ENCODE measurements at places on chromosomes 3 and 15.

- DNase-seq: no peak
These were observed 138.8 kb downstream of the THRB start for GRCh38 chr3:24355806-24356205.

- DNase-seq: no peak
These were observed 151.6 kb downstream of the SLCO3A1 start for GRCh38 chr15:92005154-92005553.

DNA sequence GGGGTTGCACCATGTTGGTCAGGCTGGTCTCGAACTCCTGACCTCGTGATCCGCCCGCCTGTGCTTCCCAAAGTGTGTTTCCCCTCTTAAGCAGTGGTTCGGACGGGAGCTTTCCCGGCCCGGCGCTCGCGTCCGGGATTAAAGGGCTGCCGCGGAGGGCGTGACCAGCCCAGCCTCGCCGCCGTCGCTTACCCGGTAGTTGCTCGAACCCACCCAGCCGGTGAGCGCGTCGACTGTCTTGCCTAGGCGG is 513 bp downstream of the CLASP2 start:
- DNase-seq: no peak

DNA sequence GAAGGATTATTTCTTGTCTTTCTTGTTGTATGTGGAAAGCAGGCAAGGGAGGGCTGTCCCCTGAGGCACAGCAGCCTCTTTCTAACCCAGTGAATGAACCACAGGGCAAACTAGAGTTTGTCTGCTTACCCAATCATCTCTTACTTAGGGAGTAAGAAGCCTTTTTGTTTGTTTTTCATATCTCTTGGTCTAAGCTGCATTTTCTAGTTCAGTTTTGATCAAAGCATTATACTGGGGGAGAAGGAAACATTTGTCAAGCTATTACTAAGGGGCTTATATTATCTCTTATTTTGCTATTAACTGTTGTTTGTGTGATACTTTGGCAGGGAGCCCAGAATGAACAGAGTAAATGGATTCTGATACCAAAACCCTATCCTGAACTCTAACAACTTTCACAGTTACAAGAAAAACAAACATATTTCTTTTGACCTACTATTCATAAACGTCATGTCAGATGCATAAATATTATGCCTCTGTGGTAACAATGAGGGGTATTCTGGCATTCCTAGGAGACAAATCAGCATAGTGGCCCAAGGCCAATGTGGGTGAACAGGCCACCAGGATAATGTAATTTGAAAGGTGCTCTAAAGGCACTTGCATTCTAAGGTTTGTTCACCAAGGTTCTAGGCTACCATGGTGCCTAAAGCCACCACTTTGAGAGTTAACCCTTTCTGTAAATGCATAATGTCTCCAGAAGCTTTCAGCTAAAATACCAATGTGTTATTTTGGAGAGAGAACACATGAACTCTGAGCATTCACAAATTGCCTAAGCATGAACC is 271.6 kb upstream of the ZPLD1 start:
- DNase-seq: no peak

DNA sequence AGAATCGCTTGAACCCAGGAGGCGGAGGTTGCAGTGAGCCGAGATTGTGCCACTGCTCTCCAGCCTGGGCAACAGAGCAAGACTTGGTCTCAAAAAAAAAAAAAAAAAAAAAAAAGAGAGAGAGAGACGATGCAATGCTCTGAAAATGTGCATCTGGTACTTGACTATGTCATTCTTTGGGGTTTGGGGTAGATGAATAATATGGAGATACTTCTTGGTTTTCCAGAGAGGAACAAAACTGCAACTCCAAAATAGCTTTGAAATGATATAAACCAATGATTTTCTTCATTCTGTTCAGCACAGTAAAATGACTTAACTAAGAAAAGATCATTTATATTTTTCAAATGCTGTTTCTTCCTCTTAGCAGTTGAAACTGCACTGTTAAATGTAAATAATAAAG is 158.9 kb downstream of the ISL2 start:
- no peak for DNase-seq

DNA sequence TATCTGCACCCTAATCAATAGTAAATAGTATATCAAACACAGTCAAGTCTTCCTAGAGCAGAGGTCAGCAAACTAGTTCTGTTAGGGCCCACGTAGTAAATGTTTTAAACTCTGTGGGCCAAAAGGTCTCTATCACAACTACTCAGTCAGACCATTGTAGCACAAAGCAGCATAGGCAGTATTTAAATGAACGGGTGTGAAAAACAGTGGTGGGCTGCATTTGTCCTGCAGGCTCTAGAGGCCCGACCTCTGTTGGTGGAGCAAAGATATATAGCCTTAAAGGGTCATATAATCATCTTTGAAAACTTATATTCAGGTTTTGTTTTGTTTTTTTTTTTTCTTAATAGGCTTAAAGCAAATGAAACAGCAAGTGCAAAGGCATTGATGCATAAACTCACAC is 326.4 kb upstream of the TRIM42 start:
- DNase-seq: no peak

- DNase-seq: no peak
These were observed 86.2 kb upstream of the PIAS1 start for GRCh38 chr15:67967871-67968431.

DNA sequence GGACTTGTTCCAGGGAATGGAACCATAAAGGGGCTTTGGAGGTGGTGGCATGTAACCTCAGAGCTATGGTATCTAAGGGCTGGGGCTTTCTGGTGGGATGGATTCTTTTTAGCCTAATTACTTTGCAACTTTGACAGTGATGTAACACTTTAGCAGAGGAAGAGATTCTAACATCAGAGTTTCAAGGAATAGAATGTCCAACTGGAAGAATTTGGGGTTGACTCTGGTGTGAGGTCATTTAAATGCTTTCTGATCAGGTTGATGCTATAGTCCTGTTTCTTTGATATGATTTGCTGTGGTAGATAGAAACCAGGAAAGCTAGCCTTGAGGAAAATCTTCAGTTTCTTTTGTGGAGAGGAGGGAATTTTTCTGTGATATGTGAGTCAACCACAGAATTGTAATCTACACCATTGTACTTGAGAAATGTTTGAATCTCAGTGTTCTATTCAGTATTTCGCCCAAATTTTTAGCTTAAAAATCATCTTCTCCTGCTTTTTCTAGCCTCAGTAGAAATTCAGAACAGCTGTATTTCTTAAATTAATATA is 40.0 kb downstream of the ATP2C1 start:
- DNase-seq: no peak

- no peak for DNase-seq
These were observed 58.4 kb downstream of the DAPK2 start for GRCh38 chr15:63987796-63988378.

GRCh38 chr3:66933233-66933632 is 64.9 kb upstream of the KBTBD8 start:
- no peak for DNase-seq

- DNase-seq: no peak
These were observed 43.6 kb downstream of the PDIA5 start for GRCh38 chr3:123110282-123110975.

DNA sequence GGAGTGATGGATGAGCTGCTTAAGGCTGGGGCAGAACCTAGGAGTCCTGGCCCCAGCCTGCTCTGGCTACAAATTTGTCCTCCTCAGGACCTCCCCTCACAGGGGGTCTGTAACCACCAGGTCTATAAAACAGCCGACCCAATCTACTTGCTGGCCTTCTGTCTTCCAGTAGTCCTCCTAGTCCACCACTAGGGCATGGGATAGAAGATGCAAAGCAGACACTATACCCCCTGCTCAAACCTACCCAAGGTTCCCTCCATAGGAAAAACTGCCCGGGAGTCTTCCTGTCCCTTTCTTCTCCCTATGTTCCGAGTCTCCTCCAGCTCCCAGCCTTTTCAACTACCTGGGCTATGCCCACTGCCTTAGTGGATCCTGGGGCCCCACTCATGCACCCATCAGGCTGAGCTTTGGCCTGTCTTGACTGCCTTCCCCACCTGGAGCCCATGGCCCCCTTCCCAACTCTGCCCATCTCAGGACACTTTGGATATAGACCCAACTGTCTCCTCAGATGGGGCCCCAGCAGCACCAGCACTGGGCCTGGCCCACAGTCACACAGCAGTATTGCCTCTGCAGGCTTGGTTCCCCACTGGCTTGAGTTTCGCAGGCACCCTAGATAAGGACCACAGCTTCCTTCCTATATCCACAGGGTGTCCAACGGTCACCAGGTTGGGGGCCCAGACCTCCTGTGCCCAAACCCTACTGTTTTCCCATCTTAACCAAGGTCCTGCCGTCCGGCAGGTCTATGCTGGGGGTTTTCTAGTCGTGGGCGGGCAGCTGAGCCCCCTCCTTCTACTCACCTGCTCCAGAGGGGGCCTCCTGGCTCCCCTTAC is 1.1 kb downstream of the HYAL3 start:
- DNase-seq: no peak

DNA sequence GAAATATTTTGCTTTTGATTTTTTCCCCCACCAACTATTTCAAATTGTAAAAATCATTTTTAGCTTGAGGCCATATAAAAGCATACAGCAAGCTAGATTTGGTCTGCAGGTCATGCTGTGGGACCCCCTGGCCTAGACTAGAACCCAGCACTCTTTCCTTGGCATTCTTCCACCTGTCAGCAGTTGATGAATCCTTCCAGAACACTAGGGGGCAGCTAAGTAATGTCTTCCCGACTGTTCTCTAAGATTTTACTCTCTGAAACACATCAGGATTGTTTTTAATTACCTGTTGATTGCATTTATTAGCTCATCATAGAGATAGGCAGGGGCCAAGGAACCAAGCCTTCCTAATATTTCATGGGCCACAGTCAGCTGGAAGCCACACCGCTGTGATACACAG is 174.5 kb downstream of the CACNA1D start:
- no peak for DNase-seq

DNA sequence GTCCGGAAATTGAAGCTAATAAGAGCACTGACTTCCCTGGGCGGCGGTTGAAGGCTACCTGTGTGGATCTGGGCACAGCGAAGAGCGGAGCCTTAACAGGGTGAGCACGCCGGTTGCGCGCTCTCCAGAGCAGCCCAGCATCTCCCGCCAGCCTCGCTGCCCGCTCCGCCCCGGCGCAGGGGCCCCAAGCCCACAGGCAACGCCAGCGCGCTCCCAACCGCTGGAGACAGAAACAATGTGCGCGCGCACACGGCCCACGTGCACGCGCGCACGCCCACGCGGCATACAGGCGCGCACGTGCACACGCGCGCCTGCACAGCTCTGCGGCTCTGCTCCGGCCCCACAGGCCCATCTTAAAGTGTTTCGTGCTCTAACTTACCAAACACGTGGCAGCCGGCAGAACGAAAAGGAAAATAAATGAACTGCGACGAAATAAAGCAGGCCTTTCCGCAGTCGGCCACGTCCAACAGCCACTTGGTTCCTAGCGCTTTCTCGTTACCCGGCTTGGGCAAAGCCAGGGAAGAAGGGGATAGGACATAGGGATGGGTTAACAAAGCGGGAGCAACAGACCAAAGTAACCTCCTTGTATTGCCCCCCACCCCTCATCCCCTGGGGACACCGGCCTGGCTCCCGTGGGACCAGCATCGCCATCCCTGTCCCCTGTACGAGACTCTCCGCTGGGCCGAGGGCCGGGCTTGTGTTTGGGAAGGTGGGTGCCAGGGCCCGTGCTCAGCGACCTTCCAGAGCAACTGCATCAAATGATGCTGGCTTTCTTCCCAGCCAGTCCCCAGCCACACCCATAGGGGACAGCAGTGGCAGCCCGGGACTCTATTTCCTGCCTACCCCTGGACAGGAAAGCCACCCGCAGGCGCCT is 203.7 kb downstream of the ABHD5 start:
- no peak for DNase-seq

DNA sequence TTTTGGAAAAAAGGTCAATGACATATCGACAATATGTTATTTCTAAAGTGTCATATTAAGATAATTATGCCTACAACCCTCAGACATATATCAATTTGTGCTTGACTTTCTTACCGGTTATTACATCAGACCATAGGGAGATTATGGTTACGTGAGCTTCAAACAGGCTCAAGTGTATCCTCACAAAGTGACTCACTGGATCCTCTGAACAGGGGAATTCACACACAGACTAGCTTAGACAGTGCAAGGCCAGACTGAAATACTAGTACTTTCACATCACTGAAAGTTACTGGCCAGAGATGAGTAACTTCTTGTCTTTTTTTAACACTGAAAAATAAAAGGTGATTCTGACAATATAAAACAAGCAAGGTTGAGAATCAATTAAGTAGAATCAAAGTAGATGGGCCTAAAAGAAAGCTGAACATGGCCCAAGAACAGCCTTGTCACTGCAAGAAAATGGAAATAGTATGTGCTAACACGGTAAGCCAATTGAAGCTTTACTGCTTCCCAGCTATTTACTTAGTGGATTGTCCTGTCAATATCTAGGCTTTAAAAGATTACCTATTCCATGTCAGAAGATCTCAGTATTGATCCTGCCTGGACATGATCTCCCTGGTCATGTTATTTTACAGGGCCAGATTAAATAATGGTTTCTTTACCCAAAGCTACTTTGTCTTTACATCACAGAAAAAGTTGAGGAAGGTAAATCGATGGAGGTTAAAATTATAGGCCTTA is 848.6 kb downstream of the ROBO1 start:
- DNase-seq: no peak

Measured in cortex of kidney (tissue), 1 donor.